ENCODE measurements at places on chromosomes 2 and 18.

GRCh38 chr2:78861546-78861945, 164.0 kb upstream of the REG3G start:
- peak; percentile 13 for DNase-seq

DNA sequence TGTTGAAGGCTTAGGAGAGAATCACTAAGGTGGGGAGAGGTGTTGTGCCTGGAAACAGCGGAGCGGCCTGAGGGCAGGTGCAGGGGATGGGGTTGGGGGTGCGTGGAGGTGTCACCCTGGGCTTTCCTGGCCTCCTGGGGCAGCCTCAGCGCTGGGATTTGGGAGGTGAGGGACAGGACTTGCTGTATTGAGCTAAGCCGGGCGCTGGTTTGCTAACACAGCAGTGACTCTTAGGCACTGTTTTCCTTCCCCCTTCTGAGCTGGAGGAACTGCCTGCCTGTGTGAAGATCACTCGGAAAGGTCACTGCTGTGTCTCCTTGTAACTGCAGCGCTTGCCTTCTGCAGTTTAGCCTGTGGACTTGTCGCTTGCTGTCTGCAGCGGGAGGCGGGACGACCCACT, 21.2 kb downstream of the PRELID3A start:
- DNase-seq: no peak

- DNase-seq: no peak
These were observed 54.5 kb downstream of the CFAP221 start for GRCh38 chr2:119598596-119599263.

- no peak for DNase-seq
These were observed 58.1 kb upstream of the TGIF1 start for GRCh38 chr18:3391704-3392466.

GRCh38 chr2:241984658-241985057, 115.1 kb downstream of the RTP5 start:
- no peak for DNase-seq

- DNase-seq: no peak
These were observed 1.3 kb upstream of the ANTXR1 start for GRCh38 chr2:69011611-69012157.

GRCh38 chr2:99662761-99663341, 173.0 kb upstream of the REV1 start:
- no peak for DNase-seq

- DNase-seq: no peak
These were observed 274.7 kb downstream of the HAUS1 start for GRCh38 chr18:46378864-46379207.

DNA sequence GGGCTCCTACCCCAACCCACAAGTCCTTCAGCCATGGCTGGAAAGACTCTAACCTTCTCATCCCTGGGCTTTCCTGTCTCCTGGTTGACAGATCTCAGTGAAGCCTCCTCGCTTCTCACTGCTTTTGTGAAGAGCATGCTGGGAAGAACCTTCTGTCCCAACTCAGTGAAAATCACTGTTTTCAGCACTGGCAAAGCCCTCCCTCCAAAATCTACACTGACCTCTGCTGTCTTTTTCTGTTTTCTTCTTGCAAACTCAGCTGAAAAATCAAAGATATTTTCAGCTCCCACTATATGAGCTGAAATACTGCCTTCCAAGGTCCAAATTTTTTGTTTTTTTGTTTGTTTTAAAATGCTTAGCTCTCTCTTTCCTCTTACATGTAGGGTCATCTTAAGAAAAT, 266.3 kb upstream of the AGAP1 start:
- DNase-seq: no peak

DNA sequence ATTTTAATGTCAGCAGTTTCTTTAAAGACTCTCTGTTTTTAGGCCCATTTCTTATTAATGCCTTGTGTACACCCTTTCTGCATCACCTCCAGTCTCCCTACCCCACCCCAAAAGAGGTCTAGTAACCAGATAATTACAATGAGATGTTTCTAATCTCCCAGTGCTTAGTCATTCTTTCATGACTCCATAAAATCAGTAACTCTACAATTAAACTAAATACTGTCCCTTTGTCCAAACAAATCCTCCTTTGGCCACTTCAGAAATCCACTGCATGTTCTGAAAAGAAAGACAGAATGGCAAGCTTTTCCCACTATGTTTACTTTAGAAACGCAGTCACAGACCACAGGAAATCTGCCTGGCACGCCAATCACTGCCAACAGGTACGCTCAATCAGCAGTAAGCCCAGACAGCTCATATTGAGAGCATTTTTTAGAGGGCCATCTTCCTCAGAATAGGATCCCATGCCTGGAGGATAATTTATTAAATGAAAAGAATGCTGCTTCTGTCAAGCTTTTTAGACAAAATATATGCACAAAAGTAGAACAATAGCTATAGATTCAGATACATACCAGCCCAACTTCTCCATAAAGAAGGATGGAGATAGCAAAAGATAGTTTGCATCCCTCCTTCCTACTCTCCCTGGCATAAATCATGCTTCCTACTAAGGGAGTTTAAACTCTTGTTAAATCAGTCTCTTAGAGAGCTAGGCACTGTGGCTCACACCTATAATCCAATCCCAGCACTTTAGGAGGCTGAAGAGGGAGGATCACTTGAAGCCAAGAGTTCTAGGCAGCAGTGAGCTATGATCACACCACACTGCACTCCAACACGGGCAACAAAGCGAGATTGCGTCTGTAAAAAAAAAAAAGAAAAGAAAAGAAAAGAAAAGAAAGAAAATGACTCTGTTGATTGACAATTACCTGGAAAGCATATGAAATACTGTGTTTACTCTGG, 14.6 kb downstream of the CLASP1 start:
- no peak for DNase-seq

GRCh38 chr2:16021611-16022363, 81.4 kb downstream of the MYCN start:
- no peak for DNase-seq

DNA sequence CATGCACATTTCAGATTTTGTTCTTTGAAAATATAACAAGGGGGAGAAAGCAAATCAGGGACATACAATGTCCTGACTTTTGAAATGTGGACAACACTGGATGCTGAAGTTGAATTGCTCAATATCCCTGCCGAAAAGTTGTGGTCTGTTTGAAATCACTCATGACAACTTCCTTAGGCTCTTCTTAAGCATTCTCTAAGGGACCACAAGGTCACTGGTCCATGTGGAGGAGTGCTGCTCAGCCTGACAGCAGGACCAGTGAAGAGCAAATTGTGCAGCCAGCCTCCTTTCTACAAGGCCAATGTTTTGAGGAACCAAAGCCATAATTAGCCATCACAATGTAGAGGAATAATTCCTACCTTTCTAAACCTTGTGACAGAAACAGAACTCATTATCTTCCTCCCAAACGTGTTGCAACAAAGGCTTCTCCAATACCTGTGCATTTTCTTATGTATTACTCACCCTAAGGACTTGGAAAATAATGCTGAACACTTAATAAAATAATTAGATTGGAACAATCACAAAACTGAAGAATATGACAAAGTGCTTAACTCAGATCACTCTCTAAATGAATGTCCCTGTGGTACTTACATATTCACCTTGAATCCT, 1477.6 kb upstream of the NXPH2 start:
- DNase-seq: no peak

DNA sequence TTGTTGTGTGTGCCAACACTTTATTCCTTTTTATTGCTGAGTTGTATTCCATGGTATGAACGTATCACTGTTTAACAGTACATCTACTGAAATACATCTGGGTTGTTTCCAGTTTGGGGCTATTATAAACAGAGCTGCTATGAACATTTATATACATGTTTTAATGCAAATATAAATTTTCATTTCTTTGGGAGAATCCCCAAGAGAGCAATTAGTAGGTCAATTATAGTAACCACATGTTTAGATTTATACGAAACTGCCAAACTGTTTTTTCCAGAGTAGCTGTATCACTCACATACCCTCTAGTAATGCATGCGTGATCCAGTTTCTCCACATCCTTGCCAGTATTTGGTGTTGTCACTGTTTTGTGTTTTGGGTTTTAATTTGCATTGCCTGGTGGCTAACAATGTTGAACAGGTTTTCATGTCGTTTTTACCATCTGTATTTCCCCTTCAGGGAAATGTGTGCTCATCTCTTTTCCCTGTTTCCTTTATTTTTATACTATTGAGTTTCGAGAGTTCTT, 81.0 kb downstream of the TMEM131 start:
- no peak for DNase-seq

DNA sequence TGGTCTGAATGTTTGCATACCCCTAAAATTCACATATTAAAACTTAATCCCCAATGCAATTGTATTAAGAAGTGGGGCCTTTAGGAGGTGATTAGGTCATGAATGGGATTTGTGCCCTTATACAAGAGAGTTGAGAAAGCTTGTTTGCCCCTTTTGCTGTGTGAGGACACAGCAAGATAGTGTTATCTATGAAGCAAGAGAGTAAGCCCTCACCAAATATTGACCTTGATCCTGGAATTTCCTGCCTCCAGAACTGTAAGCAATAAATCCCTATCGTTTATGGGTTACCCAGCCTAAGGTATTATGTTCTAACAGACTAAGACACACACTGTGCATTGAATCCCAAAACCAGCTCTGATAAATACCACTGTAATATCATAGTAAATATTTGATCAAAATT, 32.2 kb downstream of the NR4A2 start:
- no peak for DNase-seq
